OCI-M1 (cell line): ENCODE measurements at places on chromosomes 11 and 22.

DNA sequence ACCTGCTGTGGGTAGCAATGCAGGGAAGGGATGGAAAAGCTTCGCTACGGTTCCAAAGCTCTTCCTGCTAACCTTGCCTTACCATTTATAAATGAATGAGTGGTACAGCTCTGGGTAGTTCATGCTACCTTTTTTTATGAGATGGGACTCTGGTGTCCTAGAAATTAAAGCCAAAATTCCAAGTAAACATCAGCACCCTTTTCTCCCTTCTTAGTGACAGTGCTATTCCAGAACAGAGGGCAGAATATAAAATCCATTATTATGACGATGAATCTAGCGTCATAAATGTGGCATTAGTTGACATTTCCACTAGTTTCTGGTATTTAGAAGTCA lies 447 bp upstream of the SVIP start:
- DNase-seq: no peak

DNA sequence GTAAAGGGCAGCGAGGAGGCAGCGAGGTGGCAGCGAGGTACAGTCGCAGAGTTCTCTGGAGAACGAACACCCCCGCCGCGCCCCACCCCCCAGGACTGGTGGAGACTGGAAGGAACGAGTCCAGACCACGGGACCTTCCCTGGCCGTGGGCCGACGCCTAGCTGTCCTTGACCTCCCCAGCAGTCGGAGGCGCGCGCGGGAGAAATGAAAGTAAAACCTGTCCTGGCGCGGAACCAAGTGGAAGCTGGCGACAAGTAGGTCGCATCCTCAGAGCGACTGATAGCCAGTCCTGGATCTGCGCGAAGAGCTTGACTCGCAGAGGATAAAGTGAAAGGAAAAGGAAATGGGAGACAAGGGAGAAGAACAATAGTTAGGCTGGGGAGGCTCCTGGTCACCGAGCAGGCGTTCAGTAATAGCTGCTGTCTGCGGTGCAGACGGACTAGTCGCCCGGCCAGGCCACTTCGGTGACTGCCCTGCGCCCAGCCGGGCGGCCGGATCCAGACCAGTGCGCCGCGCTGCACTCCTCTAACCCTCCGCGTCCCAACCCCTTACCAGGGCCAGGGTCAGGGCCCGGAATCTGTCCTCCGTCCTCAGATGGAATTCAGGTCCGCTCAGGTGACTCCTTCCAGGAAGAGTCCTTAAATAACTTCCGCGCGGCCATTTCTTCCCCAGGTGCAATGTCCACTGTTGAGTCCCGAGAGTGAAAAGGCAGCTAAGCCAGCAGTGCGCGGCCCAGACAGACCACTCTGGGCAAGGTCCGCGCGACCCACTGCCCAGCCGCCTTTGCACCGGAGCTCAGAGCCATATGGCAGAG lies 1.9 kb upstream of the ADM start:
- peak; percentile 90 for DNase-seq

DNA sequence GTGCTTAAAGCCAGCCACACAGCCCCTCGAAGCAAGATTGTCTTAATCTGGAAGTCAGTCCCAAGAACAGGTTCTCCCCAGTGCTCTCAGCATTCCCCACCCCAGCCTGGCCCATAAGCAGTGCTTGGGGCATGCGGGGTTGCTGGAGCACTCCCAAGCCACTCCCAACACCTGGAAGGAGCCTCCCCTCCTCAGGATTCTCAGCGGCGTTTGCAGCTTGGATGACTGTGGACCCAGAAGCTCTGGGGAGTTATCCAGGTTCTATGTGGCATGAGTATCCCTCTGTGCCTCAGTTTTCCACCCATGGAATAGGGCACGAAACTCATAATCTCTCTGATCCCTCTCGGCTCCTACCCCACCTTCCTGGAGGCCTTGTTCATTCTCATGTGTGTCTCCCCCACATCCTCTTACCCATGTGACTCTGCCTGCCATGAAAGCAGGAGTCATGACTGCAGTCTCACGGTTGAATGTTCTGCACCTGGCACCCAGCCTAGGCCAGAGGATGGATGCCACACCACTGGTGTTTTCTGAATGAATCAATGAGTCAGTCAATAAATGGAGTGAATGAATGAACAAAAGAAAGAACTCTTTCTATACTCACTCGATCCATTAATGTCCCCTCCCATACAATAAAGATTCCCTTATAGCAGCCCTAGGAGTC lies 33.4 kb upstream of the WNT7B start:
- no peak for DNase-seq

DNA sequence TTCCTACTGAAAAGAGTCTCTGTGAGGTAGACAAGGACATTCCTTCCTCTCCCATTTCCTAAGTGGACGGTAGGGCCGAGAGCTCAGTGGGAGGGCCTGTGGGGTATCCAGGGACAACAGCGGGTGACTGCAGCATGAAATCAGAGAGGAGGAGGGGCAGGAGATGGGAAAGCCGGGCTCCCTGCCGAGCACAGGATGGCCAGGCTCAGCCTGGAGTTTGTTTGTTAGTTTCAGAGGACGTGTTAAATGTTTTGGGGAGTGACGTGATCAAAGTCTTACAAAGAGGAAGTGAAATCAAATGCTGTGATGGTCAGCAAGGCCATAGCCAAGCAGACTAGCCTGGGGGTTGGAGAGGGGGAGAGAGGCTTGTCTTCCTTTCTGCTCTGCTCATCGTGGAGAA lies 152.7 kb downstream of the ADAMTS15 start:
- DNase-seq: peak; percentile 12

DNA sequence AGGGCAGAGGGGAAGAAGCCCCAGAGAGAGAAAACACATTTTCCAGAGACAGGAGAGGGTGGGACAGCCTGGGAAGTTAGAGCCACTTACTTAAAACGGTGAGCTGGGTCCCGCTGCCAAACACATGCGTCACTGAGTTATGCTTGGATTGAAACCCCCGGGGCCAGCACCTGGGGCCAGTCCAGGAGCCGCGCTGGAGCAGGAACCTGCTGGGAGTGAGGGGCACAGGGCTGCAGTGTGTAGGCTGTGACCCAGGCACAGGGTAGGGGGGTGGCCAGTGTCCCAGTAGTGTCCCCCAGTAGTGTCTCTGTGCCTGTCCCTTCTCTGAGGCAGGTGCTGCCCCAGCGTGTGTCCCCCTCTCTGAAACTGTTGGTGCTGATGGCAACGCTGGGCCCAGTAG lies 5.2 kb downstream of the IGLL1 start:
- DNase-seq: no peak

DNA sequence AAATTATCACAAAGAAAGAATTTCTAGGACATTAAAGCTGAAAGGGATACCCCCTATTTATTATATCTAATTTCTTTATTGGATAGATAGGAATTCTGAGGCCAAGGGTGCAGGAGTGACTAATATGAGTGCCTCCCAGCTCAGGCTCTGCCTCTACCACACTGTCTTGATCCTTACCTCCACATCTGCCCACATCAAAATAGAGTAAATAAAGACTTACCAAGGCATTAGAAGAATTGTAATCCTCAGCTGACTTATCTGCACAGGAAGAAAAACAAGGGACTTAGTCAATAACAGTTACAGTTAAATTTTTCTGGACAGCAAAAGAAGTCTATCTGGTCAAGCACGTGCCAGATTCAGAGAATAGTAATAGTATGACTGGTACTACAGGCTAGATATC lies 72.6 kb upstream of the GDPD4 start:
- no peak for DNase-seq

DNA sequence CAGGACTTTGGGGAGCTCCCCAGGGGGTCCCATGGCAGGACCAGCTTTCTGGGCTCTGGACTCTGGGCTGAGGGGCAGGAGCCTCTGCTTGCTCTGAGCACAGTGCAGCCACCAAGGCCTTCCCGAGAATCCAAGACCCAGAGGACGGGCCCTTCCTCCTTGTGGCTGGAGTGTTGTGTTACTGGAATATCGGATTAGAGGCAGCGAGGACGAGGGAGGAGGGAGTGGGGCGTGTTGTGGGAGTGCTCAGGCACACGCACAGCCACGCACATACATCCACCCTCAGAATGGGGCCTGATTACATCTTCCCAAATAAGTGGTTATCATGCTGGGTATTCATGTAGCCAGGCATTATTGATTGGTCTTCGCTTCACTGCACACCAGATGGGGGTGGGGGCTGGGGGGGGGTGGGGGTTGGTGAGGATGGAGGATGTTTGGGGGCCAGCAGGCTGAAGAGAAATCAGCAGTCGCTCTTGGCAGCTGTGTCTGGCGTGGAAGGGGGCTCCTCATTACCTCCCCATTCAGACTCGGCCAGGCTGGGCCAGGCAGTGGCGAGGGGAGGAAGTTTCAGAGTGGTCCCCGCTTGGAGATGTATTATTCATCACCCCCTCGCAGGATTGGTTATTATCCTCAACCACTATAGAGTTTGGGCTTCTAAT lies 120.9 kb downstream of the ST3GAL4 start:
- no peak for DNase-seq

DNA sequence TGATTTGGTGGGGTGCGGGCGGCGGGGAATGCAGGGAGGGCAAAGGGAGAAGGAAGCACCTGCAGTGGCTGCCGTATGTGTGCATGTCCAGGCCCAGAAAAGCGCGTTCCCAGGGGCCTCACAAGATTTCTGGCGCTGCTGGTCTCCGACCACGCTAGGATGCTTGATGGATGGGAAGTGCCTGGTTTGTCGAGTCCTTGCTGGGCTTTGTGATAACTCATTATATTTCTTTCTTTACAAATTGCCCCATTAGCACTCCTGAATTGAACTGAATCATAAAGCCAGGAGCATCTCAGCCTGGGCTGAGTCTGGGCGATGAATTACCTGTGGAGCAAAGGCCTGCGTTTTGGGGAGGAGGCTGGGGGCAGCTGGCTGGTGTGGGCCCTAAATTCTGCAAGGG lies 69.2 kb upstream of the LMO1 start:
- no peak for DNase-seq

DNA sequence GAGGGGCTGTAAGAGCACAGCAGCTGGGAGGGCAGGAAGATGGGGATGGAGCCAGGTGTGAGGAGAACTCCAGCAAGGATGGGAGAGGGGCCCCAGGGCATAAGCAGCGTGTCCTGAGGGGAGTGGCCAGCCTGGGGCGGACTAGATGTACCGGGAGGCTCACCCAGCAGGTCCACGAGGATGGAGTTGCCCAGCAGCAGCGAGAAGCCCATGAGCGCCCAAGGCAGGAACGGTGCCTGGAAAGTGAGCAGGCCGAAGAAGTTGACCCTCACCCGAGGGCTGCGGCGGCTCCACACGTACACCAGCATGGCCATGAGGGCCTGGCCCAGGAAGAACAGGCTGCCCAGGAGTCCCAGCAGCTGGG lies 1.3 kb downstream of the DERL3 start:
- no peak for DNase-seq

GRCh38 chr11:2342557-2342956 lies 34.6 kb upstream of the CD81 start:
- no peak for DNase-seq

GRCh38 chr11:92595052-92595451 lies 370.4 kb downstream of the FAT3 start:
- DNase-seq: no peak
